ENCODE measurements at places on chromosomes 2 and 18.

GRCh38 chr18:58052960-58053359 is 8.9 kb downstream of the NEDD4L start:
- H3K27ac ChIP-seq = no peak overlapping the region
- peaks cover 2% of the 10 kb centered on the region for H3K36me3 ChIP-seq
- no peak for DNase-seq
- peaks cover 5% of the 10 kb centered on the region for H3K4me1 ChIP-seq
- no peak overlapping the region for H3K4me3 ChIP-seq

DNA sequence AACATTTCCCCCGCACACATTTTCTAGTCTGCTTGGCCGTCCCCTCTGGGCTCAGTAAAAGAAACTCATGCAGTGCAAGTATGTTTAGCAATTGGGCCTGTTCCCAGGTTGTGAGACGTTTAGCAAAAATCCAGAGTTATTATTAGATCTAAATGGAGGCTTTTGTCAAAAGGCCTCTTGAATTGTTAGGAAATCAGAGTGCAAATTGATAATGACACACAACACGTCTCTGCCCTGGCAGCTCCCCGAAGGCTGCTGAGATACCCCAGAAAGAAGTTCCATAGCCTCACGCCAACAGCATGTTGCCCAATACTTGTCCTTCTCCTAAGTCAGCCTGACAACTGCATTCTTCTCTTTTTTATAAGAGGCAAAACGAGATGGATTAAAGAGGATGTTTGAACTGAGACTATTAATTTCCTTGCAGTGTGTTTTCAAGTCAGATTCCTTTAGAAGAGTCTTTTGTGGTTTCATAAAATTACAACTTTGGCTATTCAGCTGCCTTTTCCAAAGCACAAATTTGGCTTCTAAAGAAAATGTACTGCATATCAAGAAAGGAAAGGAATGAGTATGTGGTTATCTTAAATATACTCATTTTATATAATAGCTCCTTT is 202.2 kb downstream of the TRIB2 start:
- no peak overlapping the region for H3K4me3 ChIP-seq
- no peaks in the 10 kb centered on the region for H3K4me1 ChIP-seq
- H3K27me3 ChIP-seq = peaks cover 11% of the 10 kb centered on the region

DNA sequence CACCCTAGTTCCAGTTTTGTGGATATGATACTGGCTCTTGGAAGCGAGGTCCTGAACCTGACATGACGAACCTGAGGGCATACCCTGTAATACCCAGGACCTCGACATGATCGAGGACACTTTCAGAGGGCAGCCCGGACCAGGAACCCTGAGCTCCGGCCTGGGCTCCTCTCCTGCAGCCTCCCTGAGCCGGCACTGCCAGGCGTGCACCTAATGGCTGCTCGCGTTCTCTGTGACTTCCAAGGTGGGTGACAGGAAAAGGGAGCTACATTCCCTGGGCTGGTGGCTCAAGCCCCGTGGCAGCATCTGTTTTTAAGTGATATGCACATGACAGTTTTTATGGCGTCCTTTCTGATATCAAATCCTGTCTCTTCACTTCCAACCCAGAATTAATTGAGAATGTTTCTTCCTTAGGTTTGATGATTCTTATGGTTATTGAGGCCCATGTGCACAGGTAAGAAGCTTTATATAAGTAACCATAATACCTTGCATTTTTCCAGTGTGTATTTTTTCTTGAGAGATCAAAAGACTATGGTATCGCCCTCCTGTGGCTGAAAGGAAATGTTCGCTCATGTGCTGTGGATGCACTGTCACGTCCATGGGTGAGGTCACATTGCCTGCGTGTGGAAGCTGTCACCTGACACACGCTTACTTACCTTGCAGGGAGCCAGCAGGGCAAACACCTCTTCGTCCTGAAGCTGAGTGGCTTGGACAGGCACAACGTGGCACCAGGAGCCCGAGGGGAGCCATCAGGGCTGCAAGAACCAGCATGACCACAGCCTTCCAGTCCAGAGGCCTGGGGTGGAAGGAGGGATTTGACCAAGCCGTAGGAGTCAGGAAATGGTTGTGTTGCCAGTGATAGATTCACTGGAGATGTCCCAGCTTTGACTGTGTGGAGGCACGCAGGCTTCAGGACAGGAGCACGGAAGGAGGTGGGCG is 367.4 kb upstream of the MYT1L start:
- H3K36me3 ChIP-seq = no peaks in the 10 kb centered on the region
- no peak for DNase-seq
- no peaks in the 10 kb centered on the region for H3K27me3 ChIP-seq

- no peak for DNase-seq
- H3K4me1 ChIP-seq = peaks cover 23% of the 10 kb centered on the region
- H3K27ac ChIP-seq = peak overlapping the region; percentile 95
- peaks cover 3% of the 10 kb centered on the region for H3K27me3 ChIP-seq
- peak overlapping the region; percentile 99 for H3K4me3 ChIP-seq
These were observed 1.2 kb downstream of the GPD2 start for GRCh38 chr2:156437272-156437930.

DNA sequence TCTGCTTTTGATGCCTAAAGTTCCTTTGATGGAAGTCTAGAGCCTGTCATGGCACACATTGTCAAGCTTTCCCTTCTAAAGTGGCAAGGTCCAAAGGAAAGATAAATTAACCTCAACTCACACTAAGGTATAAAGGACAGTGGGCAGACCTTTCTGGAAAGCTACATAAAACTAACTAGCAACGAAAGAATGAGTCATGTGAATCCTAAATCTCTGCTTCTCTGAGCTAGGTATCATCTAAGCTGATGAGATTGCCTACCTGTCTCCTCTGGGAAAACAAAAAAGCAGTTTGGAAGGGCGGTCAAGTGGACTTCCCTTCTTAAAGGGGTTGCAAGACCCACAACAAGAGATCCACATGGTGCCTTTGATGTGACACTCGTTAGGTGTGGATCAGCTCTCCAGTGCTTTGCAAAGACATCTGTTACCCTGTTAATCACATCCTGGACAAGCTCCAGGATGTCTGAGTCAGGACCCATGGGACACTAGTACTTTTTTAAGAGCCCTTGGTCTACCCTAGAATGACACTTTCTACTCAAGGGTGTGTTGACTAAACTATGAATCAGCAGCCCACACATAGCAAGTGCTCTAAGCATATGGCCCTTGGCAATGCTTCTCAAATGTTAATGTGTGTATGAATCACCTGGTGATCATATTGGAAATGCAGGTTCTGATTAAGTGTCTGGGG is 173.5 kb downstream of the ALK start:
- H3K27me3 ChIP-seq = peaks cover 8% of the 10 kb centered on the region
- DNase-seq = no peak
- no peak overlapping the region for H3K4me3 ChIP-seq
- H3K36me3 ChIP-seq = no peaks in the 10 kb centered on the region
- no peak overlapping the region for H3K27ac ChIP-seq
